ENCODE measurements at places on chromosomes 12 and 14.

GRCh38 chr14:22391908-22392565 is 197.0 kb downstream of the DAD1 start:
- peak; percentile 73 for DNase-seq

DNA sequence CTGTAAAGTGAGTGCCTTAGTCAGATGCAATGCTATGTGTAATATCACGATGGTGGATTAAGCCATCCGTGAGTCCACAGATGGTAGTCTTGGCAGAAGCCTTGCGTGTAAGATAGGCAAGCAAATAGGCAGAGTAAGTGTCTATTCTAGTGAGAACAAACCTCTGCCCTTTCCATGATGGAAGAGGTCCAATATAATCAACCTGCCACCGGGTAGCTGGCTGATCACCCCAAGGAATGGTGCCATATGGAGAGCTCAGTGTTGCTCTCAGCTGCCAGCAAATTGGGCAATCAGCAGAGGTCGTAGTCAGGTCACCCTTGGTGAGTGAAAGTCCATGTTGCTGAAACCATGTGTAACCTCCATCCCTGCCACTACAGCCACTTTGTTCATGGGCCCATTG is 371.2 kb upstream of the LRFN5 start:
- DNase-seq = no peak

- DNase-seq = peak; percentile 28
Observed at GRCh38 chr14:35155962-35156361, 33.6 kb downstream of the PRORP start.

- DNase-seq = no peak
Observed at GRCh38 chr14:57491640-57492039, 2.0 kb downstream of the CCDC198 start.

GRCh38 chr12:117162633-117163032 is 27.6 kb downstream of the FBXO21 start:
- no peak for DNase-seq

DNA sequence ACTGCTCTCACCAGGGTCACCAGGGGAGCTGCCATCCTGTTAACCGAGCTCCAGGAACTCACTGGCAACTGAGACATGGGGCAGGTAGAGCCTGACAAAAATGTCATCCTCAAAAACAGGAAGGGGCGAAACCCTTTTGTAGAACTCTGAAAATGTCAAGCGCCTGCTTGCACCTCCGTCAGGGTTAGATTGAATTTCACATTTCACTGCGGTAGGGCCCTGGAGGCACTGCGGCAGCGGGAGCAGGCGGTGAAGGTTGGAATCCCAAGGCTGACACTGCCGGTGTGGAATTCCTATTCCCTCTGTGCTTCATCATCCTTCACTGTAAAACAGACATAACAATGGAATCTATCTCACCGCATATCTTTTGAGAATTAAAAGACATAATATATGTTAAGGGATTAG is 142.8 kb upstream of the TMCC3 start:
- no peak for DNase-seq

DNA sequence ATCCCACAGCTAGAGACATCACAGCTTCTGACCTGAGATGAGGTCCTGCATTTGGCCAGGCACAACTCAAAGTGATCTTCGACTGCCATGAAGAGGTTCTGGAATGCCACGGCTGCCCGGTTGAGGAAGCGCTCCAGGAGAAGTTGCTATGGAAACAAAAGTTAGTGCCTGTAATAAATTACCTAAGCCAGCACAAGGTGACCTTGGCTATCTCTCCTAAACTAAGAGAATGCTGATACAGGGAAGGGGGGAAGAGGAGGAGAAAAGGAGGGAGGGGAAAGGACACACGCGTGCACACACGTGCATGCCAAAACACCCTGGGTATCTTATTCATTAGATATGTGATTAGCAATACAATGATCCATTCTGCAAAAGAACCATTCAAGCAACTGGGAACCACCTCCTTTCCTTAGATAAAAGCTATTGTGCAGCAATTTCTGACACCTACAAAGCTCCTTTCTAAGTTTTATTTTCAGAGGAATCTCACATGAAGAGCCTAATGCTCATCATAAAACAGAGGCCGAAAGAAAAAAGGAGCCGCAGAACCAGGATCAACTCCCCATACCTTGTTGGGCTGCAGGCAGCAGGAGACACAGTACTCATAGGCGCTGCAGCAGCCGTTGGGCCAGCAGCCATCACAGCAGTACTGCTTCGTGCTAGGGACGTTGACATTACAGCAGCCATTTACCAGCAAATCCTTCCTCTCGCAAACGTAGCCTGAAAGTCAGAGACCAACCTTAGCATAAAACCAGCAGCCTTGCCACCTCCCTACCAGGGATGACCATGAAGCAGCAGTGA is 17.9 kb downstream of the SPRING1 start:
- no peak for DNase-seq

DNA sequence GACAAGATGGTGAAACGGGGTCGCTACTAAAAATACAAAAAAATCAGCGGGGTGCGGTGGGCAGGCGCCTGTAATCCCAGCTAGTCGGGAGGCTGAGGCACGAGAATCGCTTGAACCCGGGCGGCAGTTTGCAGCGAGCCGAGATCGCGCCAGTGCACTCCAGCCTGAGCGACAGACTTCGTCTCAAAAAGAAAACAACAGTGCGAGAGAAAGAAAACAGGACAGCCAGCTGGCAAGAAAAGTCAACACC is 633 bp upstream of the RNU4-2 start:
- DNase-seq = no peak

DNA sequence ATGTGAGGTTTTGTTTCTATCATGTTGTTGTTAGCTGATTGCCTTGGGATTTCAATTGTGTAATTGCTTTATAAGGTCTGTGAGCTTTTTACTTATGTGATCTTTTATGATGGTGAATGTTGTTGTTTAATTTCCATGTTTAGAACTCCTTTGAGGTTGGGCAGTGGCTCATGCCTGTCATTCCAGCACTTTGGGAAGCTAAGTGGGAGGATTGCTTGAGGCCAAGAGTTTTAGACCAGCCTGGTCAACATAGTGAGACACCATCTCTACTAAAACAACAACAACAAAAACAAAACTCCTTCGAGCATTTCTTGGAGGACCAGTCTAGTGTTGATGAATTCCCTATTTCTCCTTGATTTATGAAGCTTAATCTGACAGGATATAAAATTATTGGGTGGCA is 102.1 kb upstream of the PMCH start:
- DNase-seq = no peak

- DNase-seq = no peak
Observed at GRCh38 chr14:55381040-55381439, 30.6 kb downstream of the ATG14 start.

GRCh38 chr12:46794593-46795190 is 31.1 kb downstream of the SLC38A4 start:
- no peak for DNase-seq

DNA sequence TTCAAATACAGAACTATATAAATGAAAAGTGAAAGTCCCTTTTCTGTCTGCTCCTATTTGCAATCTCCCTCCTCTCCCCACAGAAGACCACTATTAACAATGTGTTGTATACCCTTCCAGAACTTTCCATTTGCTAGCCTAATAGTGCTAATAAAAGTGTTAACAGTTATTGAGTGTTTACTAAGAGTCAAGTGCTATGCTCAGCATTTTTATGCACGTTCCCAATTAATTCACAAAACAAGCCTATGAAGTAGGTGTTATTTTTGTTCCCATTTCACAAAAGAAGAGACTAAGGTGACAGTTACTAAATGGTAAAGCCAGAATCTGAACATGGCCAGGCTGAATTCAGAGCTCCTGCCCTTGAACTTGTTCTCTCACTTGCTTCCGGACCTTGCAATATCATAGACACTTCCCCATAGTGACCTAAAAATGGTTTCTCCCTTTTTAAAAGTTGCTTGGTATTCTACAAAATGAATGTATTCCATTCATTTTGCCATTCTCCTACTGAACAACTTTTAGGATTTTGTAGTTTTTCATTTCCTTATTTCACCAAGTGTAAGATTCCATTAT is 1.6 kb upstream of the PRKAB1 start:
- no peak for DNase-seq

DNA sequence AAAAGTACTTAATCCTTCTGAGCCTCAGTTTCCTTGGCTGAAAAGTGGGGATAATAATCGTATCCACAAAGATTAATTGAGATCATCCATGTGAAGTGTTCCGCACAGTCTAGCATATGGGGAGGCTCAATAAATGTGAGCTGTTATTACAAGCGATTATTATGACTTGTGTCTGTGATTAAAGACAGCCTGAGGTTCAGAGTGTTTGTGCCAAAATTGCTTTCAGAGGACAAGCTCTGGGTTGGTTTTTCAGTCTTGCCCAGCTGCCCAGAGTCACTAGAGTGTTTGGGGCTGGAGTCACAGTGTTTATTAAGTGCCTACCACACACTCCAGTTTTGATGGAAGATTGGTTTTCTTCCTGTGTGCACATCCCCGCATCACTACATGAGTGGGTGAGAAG is 53.5 kb downstream of the NTF3 start:
- DNase-seq = no peak

DNA sequence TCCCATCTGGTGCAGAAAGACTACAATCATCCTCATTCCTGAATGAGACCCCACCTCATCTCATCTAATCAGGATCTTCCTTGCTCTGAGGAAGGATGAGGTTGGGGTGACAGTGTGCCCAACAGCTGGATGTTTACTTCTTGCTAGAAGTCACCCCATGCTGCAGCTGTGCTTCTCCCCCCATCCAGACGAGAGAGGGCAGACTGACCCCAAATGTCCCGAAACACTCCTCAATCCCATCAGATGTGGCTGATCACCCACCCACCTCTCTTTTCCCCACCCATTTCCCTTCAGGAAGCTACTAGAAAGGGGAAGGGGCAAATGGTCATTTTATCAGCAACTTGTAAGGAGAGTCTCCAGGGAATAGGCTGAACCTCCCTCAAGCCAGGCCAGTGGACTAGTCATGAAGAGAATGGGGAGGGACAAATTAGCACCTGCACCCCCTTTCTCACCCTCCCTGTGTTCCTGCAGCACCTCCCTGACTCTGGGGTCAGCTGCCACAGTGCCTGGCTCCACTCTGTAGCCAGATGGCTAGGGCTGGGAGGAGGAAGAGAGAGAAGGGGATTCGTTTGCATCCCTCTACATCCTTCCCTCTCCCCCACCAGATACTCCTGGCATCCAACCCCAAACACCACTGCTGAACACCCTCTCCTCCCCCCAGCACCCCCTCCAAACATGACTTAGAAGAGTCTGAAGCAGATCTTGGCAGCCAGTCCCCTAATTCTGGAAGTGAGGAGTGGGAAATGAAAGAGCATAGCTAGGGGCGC is 2.8 kb upstream of the BAZ2A start:
- DNase-seq = peak; percentile 35
